HT1080 (cell line): ENCODE measurements at places on chromosomes 11 and 22.

DNA sequence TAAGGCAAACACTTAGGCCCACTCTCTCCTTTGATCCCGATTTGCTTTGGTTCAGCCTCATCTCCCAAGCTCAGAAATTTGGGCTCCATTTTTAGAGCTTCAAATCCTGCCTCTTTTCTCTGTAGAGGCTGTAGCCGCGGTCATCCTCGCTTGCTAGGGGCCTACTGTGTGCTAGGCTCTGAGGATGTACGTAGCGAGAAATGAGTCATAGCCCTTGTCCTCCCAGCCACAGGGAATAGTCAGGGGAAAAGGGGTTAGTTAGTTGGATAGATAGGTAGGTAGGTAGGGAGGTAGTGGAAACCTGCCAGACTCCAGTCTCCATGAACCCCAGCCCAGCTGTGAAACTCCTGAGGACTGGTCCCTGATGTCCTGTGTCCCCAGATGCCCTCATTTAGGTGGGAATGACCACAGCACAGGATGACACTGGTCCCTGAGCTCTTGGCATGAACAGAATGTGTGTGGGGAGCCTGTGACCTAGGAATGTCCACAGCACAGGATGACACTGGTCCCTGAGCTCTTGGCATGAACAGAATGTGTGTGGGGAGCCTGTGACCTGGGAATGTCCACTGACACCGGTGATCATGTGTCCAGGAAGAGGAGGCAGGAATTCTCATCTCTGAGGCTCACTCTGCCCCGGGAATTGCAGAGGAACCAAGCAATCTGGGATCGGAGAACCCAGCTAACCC is 21.4 kb upstream of the HMOX1 start:
- DNase-seq = no peak

GRCh38 chr11:60183591-60184205 is 815 bp upstream of the MS4A6A start:
- DNase-seq = no peak

- DNase-seq = no peak
Measured at GRCh38 chr11:31780480-31780971, 30.6 kb downstream of the PAX6 start.

- no peak for DNase-seq
Measured at GRCh38 chr11:18050848-18051247, 4.8 kb upstream of the TPH1 start.

DNA sequence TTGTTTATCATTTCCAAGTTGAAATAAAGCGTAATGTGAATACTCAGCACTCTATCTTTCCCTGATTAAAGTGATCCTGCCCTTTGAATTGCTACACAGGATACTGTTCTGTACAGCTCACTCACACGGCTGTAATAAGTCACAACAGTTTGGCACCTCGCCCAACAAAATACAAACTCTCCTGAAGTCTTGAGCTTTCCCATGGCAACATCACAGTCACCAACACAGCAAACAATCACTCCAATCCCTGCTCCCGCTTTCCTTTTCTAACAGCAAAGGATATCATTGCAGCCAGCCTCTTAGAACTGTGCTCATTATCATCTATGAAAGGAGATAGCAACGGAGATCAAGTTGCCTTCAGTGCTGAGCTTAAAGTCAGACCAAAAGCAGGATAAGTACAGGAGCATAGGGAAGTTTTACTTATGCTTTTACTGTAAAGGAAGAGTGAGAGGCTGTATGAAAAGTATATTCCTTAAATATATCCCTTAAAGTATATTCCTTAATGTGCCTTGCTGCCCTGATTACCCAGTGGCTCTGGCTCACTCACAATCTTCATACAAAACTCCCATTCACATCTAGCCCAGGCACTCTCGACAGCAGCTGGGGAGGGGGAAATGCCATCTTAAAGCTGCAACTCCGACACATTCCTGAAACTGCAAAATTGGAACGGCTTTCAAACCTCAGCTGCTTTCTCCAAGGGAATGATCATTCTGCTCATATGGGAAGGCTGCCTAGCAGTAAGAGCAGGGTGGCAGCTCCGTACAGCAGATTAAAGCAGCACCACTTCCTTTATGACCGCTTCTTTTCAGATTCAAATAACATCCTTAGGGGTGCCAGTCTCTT is 35.8 kb downstream of the MAML2 start:
- DNase-seq = peak; percentile 98

GRCh38 chr11:121894581-121894980 is 221.4 kb downstream of the BLID start:
- DNase-seq = peak; percentile 71
